Adrenal gland (tissue), 19 donors: ENCODE measurements at places on chromosomes 16 and 17. TPM values are rescaled to one million over a fixed set of nuclear protein-coding genes. Genes with fewer than 3 reads are reported as not detected.

- DNase-seq: no peak
Measured at GRCh38 chr16:35732046-35732810, 2272.8 kb downstream of the TP53TG3F start.

DNA sequence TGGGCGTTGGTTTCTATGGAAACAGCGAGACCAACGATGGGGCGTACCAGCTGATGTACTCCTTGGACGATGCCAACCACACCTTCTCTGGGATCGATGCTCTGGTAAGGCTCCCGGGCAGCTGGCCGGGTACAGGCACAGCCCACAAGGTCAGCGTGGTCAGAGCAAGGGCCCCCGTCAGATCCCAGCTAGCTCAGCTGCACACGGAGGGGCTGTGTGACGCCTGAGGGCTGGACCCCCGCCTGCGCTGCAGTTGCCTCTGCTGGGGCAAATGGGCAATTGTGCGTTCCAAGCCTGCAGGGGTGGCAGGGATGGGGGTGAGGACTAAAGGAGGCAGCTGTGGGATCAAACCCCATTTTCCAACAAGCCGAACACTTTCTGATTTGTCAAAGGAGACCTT, 17.5 kb downstream of the TTYH2 start:
- no peak for DNase-seq

GRCh38 chr17:71118039-71118438, 948.7 kb downstream of the KCNJ2 start:
- no peak for DNase-seq

TMEM204 gene
- 25.3 TPM for total RNA-seq
